Activated gamma-delta T cell treated with anti-CD3 and anti-CD28 coated beads, Interleukin-2, amount 50 U/mL, for 16 hours (primary cell): ENCODE measurements at places on chromosomes 7 and 10.

GRCh38 chr10:61814160-61814559 lies 87.3 kb upstream of the ARID5B start:
- DNase-seq: no peak

DNA sequence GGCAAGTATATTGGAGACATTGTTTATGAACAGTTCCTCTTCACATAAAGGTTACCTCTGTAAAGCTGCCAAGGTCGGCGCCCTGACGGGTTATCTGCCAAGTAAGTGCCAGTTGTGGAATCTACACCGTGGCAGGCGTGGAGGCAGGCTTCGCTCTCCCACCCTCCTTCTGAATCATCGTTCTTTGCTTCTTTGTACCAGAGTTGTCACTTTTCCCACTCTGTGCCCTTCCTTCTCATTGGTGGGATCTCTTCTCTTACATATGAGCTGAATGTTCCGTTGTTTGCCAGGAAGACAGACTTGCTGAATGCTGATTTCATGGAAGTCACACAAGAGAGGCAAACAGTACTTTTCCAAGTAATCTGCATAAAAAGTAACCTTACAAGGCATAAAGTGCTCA lies 40.6 kb upstream of the PTPRZ1 start:
- DNase-seq: no peak

DNA sequence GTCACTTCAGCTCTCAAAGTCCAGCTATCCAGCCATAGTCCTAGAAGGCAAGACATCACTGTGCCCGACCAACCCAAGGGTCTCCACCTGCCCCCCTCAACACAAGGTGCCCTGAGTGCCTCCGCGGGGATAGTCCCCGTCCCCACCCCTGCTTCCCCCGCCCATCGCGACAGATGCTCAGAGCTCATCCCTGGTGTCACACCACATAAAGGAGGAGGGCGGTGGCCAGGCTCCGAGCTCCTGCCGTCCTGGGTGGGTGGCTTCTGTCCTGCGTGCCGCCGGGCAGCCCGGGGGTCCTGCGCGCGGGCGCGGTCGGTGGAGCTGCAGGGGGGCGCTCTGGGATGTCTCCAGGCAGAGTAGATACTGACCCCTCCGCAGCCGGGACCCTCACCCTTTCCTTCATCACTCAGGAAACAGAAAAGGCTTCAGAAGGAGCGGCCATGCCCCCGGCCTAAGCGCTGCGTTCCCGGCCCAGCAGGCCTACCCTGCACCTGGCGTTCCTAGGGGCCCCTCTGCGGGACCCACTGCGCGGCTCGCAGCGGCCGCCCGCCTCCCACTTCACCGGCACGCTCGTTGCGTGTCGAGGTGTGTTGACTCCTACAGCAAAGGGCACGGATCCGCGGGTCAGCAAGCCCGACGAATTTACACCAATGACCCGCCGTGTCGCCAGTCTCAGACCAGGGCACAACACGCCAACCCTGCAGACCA lies 53.4 kb downstream of the ALOX5 start:
- no peak for DNase-seq

DNA sequence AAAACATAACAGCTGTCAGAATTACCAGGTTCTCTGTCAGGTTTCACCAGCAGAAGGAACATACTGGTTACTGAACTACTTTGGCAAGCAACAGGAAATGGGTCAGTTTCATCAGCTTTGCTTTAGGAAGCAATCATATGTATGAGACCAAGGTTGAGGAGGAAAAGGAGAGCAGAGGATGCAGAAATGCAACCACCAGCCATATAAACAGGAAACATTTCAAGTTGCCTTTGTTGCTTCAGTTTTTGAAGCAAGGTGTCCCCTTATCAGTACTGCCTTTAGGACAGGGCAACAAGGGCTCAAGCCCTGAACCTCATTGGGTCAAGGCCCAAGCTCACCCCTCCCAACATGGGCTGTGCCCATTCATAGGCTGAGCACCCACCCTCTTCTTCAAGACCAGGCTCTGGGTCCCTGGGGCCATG lies 10.2 kb downstream of the HIPK2 start:
- no peak for DNase-seq

GRCh38 chr7:28808796-28809533 lies 149.2 kb downstream of the TRIL start:
- DNase-seq: no peak

DNA sequence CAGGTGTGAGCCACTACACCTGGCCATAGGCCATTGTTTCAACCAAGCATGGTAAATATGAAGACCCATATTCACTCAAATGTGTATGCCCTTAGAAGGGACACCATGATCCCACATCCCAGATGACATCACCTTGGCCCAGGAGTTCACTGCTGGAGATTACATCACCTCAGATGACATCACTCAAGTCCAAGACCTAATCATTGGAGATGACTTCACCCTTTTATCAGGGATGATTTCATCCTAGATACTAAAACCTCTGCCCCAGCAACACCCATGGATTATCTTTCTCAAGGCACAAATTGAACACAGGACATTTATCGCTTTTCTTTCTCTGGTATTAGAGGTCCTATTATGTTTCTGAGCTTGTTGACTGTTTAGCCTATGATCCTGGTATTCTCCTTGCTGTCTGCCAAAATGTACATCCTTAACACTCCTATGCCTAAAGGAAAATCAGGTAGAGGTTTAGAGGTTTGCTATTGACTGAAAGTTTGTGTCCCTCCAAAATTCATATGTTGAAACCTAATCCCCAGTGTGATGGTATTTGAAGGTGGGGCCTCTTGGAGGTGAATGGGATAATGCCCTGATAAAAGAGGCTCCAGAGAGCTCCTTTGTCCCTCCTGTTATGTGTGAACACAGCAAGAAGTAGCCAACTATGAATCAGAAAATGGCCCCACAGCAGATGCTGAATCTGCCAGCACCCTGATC lies 9.8 kb upstream of the CYP2C18 start:
- DNase-seq: no peak

- DNase-seq: no peak
Measured at GRCh38 chr10:98456043-98456570, 9.4 kb upstream of the HPS1 start.

GRCh38 chr7:137895301-137896221 lies 48.8 kb upstream of the DGKI start:
- DNase-seq: no peak

GRCh38 chr10:88026031-88026430 lies 162.6 kb downstream of the PTEN start:
- no peak for DNase-seq

- no peak for DNase-seq
Measured at GRCh38 chr10:96337106-96337505, 21.7 kb downstream of the OPALIN start.

DNA sequence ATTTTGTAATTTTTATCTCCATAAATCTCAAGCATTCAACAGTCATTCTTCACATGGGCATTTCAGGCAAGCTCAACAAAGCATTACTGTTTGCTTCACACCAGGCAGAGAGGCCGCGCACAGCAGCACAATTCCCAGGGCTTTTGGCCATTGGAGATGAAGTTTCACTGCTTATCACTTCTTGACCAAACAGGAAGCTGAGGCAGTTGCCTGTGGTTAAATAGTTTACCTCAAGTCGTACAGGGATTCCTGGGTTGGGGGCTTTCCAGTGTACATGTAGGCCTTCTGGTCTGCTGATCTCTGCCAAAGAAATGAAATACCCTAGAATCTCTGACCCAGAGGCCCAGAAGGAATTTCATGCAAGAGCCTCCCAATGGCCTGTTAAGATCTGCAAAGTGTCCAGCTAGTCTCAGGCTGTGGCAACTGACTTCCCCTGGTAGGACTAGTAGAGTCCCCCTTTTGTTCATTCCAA lies 11.2 kb upstream of the PRDX3 start:
- DNase-seq: no peak

DNA sequence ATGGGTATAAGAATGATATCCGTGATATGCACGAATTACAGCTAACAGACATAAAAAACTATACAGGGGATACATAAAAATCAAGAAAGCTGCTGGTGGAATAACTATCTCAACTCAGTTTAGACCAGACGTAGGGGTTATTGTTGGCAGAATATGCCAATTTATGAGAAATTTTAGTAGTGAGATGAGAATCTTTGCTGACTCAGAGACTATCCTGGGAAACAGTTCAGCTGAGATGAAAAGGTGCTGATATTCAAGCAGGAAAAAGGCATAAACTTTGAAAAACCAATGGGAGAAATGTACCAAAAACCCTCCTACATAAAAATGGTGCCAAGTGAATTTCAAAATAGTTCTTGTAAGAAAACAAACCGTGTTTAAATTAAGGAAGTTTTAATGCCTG lies 3.3 kb downstream of the MRPS33 start:
- DNase-seq: no peak

DNA sequence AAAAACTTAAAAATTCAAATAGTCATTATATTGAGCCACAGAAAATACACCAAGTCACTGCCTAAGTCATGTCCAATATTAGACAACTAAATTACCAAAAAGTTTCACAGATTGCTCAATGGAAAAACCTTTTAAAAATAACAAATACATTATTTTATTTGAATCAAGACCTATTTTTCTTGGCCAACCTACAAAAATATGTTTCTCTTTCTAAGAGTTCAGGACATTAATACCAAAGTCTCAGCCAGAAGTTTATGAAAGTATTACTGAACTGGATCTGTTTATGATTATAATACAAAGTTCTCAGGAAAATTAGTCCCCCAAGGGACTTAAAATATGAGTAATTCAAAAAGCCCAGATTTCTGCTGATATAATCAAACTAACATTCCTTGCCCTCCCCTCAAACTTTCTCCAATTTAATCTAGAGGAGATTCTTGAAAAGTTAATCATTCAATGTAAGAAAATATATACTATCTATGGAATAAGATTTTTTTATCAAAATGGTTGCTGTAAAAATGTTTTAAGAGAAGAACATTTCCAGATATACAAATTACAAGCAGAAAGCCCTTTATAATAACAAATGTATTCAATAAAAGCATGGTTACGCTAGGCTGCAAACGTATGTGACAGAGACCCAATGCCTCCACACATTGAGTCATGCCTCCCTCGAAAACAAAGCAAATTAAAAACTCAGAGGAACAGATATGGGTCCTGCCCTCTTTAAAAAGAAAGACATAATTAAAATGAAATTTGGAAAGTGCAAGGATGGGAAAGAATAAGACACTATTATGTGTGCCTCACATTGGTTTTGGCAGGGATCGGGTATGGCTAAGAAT lies 381.6 kb downstream of the PARD3 start:
- DNase-seq: no peak

DNA sequence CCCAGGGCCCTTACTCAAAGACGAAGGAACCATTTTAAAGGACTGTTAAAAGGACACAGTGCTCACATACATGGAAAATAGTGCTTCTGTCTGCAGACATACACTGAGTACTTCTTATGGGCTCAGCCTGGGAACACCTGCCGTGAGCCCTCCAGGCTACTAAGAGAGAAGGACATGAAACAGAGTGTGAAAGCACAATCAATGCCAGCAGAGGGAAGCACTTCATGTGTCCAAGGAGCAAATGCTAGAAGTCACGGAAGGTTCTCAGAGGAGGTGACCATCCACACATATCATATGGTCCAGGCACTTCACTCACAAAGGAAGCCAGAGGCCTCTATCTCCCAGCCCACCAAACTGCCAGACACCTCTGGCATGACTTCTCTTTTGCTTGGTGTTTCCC lies 15.5 kb downstream of the ELMO1 start:
- no peak for DNase-seq

GRCh38 chr10:93131986-93132385 lies 58.3 kb downstream of the CYP26A1 start:
- no peak for DNase-seq

DNA sequence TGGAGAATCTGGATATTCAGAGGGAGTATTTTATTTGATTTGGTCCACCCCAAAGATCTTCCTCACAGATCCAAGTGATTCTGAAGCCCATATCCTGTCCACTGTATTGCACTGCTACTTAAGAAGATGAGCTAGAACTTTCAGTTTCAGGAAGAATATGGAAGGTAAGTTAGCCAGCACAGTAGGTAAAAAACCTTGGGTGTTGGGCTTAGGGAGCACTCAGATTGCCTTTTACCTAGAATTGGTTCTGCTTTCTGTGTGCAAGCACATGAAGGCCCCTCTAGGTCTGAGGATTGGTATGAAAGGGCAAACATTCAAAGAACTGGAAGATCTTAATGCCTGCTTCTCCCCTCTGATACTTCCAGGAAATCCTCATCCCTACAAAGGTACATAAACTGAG lies 146.7 kb upstream of the COL1A2 start:
- no peak for DNase-seq

GRCh38 chr7:148930335-148930734 lies 46.2 kb upstream of the EZH2 start:
- no peak for DNase-seq

DNA sequence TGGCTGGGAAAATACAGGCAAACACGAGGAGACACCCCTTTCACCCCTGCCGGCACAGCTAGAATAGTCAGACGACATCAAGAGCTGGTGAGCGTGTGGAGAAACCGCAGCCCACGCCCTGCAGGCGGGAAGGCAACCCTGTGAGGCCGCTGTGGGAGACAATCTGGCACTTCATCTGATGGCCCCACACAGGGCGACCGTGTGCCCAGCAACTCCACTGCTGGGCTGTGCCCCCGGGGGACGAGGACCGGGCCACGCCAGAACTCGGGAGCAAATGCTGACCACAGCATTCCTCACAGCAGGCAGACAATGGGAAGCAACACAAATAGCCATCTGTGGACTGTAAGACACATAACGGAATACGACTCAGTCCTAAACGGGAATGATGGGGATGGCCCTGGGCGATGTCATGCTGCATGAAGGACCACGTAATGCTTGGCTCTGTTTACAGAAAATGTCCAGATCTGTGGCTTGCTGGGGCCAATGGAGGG lies 58.9 kb downstream of the CFAP46 start:
- no peak for DNase-seq

DNA sequence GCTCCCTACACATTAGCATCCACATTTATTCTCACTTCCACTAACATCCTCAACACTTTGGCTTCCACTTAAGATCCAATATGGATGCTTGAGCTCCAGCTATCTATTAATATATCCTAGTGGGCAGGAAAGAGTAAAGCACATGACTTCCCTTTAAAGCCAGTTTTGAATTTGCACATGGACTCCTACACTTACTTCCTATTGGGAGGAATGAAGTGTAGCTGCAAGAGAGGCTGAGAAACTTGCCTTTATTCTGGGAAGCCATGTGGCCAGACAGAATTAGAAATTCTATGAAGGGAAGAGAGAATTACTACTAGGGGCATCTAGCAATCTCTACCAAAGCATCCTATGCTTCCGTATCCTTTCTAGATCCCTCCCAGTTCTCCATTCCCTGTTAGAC lies 3.0 kb upstream of the TSPAN14 start:
- DNase-seq: no peak
